Frontal cortex (tissue), 4 donors: ENCODE measurements at places on chromosomes 3 and 15.

DNA sequence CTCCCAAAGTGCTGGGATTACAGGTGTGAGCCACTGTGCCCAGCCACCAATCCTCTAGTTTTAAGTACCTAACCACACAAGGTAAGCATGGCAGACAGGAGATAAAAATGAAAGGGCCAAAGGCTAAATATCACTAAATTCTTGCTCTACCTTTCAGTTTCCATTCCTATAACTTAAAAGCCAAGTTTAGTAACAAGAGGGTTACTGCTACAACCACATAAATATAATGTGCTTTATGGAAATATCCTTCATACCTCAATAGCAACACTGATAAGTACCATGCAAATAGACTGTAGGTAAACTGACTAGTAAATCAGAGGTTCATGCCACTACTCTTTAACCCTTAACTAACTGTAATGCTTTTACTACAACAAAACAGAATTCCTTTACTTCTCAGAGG lies 38.7 kb upstream of the MUC13 start:
- DNase-seq: no peak

GRCh38 chr3:162984746-162985145 lies 1488.1 kb downstream of the OTOL1 start:
- DNase-seq: no peak

- DNase-seq: no peak
Measured at GRCh38 chr3:53422954-53423698, 71.3 kb upstream of the CACNA1D start.

GRCh38 chr15:53693729-53694475 lies 65.6 kb downstream of the WDR72 start:
- DNase-seq: no peak

- DNase-seq: no peak
Measured at GRCh38 chr3:15360788-15361493, 28.6 kb upstream of the SH3BP5 start.

GRCh38 chr3:12194669-12195161 lies 36.0 kb upstream of the TIMP4 start:
- no peak for DNase-seq

- DNase-seq: no peak
Measured at GRCh38 chr3:32113566-32113965, 7.1 kb downstream of the GPD1L start.
